ENCODE measurements at places on chromosomes 1 and 21. TPM values are rescaled to one million over a fixed set of nuclear protein-coding genes. Genes with fewer than 3 reads are reported as not detected.

The CFAP141 gene
- total RNA-seq: not detected

The PERM1 gene
- total RNA-seq: not detected

The CLIC4 gene
- 122 TPM for total RNA-seq

The ENTREP3 gene
- 7.7 TPM for total RNA-seq

- DNase-seq: no peak
These were observed 39.5 kb upstream of the MCOLN3 start for GRCh38 chr1:85087659-85088407.

DNA sequence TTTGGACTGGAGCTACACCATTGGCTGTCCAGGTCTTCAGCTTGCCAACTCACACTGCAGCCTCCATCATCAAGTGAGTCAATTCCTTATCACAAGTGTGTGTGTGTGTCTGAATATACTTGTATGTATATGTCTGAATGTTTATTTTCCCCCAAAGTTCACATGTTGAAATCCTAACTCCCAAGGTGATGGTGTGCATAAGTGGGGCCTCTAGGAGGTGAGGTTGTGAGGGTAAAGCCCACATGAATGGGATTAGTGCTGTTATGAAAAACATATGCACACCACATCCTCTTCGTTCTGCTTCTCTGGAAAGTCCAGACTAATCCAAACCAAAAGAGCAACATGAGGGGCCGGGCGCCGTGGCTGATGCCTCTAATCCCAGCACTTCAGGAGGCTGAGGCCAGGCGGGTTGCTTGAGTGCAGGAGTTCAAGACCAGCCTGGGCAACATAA is 48.7 kb upstream of the LBR start:
- DNase-seq: no peak

GRCh38 chr1:200072636-200073285 is 45.3 kb downstream of the NR5A2 start:
- DNase-seq: no peak

GRCh38 chr1:233033361-233033760 is 83.0 kb downstream of the NTPCR start:
- no peak for DNase-seq

DNA sequence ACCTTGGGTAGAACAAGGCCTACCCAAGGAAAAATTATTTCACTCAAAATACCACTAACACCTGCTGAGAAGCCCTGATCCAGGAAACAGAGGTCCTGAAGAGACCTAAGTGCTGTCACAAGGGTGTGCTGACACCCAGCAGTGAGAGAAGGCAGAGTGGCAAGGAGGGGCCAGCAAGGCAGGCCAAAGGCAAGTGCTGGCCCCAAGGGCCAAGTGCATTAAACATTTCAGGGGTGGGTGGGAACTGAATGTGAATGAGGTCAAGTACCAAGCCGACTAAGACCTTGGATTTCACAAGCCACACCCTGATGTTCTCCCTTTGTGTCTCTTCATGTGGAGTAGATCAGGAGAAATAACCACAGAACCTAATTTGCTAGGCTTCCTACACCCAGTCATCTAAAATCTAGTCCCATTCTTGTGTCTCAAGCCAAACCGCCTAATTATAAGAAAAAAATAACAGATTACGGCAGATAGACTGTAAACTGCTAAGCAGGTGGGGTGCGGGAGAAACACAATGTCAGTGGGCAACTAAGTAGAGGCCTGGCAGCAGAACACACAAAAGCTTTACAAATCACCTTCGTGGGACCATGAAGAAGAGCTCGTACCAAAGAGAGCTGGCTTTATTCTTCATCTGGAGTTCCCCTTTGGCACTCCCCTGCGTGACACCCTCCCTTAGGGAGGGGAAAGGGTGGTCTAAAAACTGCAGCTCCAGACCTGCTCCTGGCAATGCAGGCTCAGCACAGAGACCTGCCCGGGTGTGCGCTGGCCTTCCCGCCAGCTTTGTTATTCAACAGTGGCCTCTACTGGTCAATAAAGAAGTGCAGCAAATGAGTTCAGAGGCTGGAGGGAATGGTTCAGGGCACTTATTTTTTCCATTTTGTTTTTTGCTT is 8.7 kb downstream of the UBE2G2 start:
- DNase-seq: peak; percentile 50

DNA sequence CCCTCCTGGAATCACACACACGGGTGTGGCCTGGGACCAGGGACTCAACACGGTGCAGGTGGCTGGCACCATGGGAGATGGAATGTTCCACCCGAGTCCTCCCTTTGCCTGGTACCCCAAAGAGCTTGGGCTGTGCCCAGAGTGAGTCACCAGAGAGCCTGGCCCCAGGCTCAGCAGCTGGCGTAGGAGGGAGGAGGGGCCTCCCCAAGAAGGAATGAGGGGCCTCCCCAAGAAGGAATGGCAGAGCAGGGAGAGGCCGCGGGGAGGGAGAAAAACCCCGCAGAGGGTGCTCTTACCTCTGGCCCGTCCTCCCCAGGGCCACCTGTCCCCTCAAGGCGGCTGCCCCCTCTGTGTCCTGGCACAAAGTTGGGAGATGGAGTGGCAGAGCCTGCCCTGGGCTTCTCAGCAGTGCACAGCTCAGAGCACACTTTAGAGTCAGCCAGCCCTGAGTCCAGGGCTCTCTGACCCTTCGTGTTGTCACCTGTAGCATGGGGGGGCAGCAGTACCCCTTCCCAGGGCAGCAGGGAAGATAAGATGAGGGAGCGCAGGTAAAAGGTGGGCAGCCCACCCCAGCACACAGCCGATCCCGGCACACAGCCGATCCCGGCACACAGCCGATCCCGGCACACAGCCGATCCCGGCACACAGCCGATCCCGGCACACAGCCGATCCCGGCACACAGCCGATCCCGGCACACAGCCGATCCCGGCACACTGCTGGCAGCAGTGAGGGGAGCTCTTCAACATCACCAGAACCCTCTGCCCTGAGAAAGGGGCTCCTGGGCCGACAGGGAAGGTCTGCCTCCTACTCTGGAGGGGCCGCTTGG is 20.2 kb upstream of the KCNAB2 start:
- no peak for DNase-seq

DNA sequence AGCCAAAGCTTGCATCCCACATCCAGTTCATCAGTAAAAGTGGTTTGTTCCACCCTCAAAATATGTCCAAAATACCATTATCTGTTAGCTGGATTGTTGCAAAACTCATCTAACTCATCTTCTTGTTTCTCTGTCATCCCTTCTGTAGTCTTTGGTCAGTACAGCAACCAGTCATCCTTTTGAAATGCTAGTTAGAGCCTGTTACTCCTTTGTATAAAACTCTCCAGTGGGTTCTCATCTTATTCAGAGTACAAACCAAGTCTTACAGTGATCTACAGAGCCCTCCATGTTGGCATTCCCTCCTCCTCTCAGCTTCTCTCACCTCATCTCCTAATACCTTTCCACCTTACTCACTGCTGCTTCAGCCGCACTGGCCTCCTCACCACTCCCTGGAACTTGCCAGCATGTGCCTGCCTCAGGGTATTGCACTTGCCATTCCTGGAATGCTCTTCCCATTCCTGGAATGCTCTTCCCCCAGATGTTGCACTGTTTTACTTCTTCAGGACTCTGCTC is 70.6 kb downstream of the LAMC1 start:
- peak; percentile 50 for DNase-seq

- DNase-seq: no peak
These were observed 17.3 kb upstream of the FMN2 start for GRCh38 chr1:240074422-240074821.

- DNase-seq: no peak
These were observed 80.9 kb downstream of the ATP1A1 start for GRCh38 chr1:116453906-116454305.

DNA sequence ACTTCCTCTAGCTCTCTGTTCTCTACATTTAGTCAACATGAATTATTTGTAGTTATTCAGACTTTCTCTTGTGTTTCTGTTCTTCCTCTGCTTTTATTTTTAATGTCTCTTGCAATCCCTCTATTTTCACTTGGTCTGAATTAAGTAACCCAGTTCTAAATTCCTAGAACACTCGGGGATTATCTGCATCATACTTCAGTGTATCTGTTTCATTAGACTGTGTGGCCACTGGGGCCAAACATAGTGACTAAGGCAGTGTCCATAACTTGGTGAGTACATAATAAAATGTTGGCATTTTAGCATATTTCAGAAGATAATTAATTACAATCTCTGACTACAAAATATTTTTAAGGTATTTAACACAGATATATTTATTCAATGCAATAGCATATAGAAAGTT is 1087.2 kb upstream of the B3GALT2 start:
- no peak for DNase-seq

GRCh38 chr1:2194319-2194897 is at the start of gene FAAP20:
Gene FAAP20, minus strand, starts transcription at chr1:2194772. Its CDS starts 23 bp downstream, at chr1:2194749.
- no peak for DNase-seq

GRCh38 chr1:203216274-203217138 is 13.0 kb downstream of the CHIT1 start:
- peak; percentile 62 for DNase-seq

DNA sequence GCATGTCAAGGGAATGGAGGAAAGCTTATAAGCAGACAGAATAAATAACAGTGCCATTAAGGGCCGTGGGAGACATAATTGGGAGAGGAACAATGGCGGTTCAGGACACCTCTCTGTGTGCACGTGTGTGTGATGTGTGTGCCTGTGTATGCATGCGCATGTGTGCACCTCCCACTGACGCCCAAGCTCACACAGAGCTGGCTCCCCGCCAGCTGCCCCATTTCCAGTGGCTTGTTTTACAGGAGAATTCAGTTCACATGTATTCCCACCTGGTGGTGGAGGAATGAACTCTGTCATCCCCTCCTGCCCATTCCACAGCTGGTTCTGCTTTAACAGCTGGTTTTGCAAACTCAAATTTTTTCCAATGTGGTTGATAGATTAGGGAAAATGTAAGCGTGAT is 262.2 kb downstream of the AJAP1 start:
- no peak for DNase-seq

- DNase-seq: no peak
These were observed 146.9 kb downstream of the PDE4B start for GRCh38 chr1:65939636-65940035.

All from HT1080 (cell line).